Left ventricle myocardium inferior (tissue), 1 donor: ENCODE measurements at places on chromosomes 2 and 18.

GRCh38 chr2:109324861-109325260, 195.9 kb downstream of the SH3RF3 start:
- peak; percentile 73 for DNase-seq

DNA sequence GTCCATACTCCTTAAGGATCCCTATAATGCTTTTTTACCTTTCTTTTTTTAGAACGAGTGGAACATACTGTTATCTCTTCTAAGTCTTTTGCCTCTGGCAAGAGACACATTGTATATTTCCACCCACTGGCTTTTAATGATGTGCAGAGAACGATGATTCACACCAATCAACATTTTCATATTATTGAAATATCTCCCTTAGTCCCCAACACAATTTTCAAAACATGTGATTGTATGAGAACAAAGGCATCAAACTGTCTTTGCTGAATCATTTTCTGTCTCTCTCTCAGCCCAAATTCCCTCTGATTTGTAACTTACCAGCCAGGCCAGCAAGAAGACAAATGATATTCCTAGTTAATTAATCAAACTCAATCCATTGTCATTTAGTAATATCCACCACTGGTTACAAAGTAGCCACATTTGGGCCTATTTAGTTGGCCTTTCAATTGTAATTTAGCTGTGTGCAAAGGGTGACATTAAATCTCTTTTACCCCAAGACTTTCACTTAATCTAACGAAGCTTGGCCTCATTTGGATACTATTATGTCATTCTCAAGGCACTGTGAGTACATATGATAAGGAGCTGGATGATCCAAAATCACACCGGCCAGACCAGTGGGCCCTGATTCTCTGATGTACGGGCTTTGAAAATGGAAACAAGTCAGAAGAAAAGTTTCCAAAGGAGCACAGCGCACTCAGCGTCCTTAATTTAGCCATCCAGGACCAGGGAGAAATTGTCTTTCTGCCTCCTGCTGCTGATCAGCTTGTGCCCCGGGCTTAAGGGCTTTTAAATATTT, 185.1 kb downstream of the SCG2 start:
- DNase-seq = peak; percentile 15

GRCh38 chr2:161414042-161415033, 1.8 kb upstream of the TBR1 start:
- DNase-seq = no peak

DNA sequence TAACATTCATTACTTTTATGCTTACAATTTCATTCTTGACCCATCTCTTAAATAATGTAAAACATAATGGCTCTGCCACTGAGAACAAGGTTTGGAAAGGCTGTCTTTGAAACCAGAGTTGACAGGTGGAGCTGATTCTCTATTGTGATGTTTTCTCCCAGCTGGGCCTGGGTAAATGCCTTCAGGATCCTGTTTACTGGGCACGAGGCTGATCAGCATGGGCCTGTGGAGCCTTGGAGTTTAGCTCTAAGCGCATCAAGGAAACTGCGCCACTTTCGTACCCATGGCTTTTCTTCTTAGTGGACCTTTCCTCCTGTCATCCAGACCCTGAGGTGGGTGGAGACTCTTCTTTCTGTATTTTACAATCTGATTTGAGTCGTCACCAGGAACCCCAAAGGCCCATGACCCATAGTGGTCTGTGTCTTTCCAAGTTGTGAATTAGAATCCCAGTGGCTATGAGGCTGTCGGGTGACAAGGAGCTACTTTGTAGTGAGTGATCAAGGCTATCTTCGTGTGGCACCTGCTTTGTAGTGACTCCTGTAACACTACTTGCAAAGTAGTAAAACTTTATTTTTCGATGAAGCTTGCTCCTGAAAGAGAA, 123.1 kb downstream of the LPIN1 start:
- no peak for DNase-seq

GRCh38 chr2:147924647-147925046, 79.8 kb downstream of the ACVR2A start:
- DNase-seq = no peak

DNA sequence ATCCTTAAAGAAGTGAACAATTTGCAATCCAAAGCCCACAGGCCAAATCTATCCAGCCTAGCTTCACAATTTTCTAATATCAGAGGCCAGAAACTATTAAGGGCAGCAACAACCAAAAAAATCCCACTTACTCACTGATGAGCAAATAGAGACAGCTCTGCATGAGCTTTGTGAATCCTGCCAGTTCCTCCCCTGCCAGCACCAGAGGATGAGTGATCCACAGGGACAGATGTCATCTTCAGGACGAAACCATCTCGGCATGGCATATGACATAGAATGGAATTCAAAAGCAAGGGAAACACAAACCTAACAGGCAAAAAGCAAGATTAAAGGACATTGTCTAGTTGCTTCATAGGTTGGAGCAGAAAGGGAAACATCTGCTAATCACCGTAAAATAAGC, 2.2 kb upstream of the DSC2 start:
- DNase-seq = no peak

- no peak for DNase-seq
These were observed 66.8 kb downstream of the PDE11A start for GRCh38 chr2:178005756-178006155.

GRCh38 chr2:232979871-232980461, 33.1 kb downstream of the NGEF start:
- DNase-seq = no peak

- no peak for DNase-seq
These were observed 100.7 kb downstream of the LYPD6 start for GRCh38 chr2:149430743-149431736.

- no peak for DNase-seq
These were observed 83.2 kb upstream of the ITGA6 start for GRCh38 chr2:172344159-172344558.

DNA sequence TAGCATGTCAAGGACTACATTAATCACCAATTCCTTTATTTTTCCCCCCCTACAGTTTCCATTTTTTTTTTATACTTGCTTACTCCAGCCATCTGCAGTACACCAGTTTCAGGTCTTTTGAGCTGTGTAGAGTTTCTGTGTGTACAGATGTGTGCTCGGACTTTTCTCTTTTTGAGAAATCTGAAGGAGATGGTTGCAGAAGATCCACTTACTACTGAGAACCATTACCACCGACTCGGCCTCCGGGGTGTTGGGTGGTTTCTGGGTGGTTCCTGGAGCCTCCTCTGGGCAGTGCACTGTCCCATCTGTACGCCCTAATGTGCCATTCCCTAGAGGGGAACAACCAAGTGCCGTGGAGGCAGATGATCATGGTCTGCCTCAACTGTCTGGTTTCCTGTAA, 15.4 kb upstream of the LYPD6B start:
- DNase-seq = no peak

GRCh38 chr2:190674966-190675650, 26.2 kb downstream of the NAB1 start:
- DNase-seq = no peak

DNA sequence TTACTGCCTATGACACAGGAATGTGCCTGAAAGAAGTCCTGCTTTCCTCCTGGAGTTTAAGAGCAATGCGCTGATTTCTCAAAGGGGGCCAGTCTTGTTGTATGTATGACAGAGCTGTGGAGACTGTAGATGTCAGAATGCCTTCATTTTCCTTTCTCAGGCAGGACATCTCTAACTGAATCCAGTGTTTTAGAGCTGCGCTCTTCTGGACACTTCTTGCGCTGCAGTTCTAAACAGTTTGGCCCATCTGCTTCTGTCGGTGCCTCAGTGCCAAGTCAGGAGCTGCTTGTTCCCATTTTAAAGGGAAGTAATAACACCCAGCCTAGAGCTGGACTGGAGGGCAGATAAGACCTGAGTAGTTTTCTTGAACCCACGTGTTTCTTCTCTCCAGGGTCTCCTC, 91.4 kb downstream of the ESCO1 start:
- DNase-seq = no peak

DNA sequence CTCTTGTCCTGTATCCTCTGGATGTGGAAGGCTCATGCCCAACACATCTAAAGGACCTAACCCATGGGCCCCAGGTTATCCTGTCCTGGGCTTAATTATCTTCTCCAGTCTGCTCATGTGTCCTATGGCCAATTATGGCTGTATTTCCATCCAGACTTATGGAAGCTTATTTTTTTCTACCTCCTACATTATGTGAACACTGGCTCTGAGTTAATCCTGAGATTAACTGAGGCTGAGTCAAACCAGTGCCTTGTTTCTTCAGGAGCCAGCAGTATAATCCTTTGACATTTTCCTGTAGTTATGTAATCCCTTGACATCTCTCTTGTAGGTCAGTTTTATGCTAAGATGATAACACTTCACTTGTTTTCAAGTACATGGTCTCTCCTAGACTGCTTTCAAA, 213.6 kb downstream of the PMAIP1 start:
- DNase-seq = no peak

DNA sequence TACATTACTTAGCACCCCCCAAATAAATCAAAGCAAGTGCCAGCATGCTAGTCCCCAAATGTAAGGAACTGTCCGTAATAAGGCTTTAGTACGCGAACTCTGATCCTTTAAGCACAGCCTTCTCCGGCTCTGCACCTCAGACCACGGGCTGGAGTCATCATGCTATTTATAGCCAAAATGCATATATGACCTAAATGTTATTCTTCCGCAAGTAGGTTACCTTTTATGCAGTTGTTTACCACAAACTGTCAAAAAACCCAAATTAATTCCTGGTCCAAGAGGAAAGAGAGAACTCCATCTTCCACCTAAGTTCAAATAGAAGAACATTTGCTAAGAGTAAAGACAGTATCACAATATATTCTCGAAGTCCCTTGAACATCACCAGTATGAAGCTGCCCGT, 42.7 kb downstream of the ZNF516 start:
- no peak for DNase-seq

GRCh38 chr2:54444503-54444902, 11.6 kb upstream of the SPTBN1 start:
- peak; percentile 67 for DNase-seq

DNA sequence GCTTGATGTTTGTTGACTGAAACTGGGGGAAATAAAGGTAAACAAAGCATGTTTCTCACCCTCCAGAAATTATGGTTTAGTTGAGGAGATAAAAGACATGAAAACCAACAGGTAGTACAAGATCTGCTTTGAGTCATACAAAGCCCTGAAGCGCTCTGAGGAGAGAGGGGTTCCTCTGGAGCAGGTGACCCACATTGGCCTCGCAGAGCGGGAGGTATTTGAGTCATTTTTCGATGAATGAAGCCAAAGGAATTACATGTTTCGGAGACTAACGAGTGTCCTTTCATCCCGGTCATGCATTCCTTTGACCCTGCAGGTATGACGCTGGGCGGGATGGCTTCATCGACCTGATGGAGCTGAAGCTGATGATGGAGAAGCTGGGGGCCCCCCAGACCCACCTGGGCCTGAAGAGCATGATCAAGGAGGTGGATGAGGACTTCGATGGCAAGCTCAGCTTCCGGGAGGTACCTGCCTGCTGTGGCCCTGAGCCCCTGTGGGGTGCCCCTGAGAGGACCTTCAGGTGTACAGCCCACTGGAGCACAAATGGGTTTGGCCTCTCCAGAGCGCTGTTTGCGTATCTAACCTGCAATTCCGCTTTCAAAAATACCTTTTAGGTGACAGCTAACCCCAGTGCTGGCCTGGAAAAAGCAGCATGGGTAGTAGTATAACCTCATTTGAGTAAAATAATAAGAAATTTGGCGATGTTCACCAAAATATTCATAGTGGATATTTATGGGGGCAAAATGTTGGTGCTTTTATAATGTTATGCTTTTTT, 29.3 kb downstream of the EFHD1 start:
- no peak for DNase-seq

- DNase-seq = no peak
These were observed 7.4 kb downstream of the THNSL2 start for GRCh38 chr2:88177556-88177955.
